ENCODE measurements at places on chromosomes 1 and 21.
A peak's percentile ranks its signal among the peaks of the same experiment; 100 is the strongest.

DNA sequence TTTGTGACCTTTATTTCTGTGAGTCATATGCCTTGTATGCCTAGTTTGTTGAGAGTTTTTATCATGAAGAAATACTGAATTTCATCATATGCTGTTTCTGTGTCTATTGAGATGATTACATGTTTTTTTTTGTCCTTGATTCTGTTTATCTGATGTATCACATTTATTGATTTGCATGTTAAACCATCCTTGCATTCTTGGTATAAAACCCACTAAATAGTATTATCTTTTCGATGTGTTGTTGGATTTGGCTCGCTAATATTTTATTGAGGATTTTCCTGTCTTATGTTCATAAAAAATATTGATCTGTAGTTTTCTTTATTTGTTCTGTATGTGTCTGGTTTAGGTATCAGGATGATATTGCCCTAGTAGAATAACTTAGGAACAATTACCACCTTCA lies 164.7 kb upstream of the CHRM3 start:
- no peak for DNase-seq

DNA sequence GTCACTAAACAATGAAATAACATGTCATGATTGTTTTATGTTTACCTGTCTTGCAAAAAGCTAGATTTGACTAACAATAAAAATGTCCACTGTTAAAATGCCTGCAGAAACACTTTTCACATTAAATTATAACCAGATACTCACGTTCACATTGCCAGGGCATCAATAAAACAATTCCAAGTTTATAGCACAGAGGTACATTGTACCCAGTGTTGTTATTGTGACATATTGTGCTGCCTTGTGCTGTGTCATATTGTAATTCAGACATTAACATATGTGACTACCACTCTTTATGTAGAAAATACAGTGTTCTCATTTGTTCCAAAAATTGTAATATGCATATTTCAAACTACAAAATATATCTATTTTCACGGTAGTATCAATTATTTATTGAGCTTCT lies 766.1 kb downstream of the NCAM2 start:
- no peak for DNase-seq

GRCh38 chr1:89945852-89946476 lies 48.9 kb upstream of the ZNF326 start:
- DNase-seq, result no peak

- DNase-seq, result no peak
Measured at GRCh38 chr1:112461200-112461871, 47.4 kb upstream of the WNT2B start.

DNA sequence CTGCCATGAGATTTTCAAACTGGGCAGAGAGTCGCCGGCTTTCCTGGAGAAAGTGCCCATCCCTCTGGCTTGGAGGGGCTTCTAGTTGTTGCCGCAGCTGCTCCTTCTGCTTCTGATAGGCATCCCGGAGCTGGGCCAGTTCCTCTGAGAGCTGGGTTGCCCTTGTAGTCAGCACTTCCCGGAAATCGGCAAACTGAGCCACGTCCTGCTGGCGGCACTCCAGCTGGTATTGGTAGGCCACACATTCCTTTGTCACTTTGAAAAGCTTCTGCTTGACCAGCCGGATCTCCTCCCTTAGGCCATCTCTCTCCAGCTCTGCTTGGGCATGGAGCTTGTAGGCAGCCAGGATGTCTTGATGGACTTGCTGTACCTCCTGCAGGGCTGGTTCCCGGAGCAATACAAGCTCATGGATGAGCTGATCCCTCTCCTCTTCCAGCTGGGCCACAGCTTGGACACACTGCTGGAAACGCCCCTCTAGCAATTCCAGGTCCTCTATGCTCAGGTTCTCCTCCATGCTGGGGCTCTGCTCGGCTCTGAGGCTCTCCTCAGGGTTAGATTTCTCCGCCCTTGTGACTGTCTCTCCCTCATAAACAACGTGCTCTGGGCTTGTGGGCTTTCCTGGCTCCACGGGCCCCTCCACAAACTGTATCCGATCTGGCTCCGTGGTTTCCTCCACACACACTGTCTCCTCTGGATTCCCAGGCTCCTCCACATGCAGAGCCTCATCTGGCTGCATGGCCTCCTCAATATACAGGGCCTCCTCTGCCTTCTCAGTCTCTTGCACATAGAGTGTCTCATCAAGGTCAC lies 7.3 kb downstream of the SYNC start:
- no peak for DNase-seq

DNA sequence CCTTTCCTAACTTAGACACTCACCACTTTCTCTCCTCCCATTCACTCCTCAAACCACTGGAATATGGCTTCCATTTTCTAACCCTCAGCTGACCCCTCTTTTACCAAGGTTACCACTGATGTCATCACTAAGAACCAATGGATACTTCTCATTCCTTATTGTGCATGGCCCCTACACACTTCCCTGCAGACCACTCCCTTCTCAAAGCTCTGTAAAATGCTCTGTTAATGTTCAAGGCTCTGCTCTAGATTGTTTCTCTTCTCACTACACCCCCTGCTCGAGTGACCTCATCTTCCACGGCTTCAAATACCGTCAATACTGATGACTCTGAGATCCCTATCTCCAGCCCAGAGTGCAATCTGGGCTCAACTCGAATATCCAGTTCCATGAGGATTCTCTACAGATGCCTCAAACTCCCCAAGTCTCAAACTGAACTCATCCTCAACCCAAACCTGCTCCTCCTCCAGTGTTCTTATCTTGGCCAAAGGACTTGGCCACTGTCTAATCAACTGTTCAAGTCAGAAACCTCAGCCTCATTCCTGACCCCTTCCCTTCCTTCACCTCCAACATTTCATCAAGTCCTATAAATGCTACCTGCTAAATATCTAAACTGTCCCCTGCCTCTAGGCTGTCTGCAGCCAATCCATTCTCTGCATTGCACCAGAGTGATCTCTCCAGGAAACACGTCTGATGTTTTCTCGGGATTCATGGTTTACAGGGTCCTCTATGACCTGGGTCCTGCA lies 41.3 kb upstream of the BMP8B start:
- no peak for DNase-seq

DNA sequence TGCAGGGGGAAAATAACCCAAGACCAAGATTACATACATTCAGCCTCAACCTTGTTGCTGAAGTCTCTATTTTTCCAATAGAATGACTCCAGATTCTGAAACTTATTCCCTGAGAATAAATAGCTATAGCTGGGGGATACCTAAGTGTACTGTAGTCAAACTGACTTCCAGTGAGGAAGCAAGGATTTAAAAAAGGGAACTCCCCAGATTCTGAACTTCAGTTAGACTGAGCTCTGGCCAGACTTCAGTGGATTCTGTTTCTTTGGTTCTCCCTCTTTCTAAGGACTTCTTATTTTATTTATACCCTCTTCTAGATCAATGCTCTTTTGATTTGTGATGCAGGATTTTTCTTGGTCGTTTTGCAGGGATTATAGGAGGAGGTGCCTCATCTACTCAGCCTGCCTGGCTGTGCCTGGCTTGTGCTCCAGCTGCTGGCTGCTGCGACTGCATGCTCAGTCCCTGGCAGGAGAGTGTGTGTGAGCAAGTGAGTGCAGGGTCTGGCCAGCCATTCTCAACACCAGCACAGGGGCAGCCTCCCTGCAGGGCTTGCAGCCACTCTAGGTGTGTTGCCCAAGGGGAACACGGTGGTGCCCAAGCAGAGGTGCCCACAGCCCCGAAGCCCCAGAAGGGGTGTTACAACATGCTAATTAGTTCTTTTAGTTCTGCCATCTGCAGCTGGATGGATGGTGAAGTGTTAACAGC lies 43.0 kb downstream of the SPATA17 start:
- peak; percentile 58 for DNase-seq

DNA sequence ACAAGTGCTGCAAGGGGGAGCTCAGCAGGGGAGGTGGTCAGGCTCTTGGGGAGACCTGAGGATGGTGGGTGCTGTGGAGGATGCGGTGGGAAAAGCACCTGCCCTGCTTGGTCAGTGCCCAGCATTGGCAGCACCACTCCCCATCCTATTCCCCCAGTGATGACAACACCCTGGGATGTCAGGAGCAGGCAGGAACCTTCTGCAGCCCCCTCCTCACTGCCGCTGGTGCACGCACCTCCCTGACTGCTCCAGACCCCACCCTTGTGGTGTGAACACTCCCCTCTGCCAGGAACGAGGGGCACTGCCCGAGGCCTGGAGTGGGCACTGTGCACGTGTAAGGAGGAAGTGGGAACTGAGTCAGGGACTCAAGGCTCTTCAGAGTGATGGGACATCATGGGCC lies 12.5 kb downstream of the TMPRSS3 start:
- no peak for DNase-seq

Measured in ecto neural progenitor cell (in vitro differentiated cells).